Activated CD4-positive, alpha-beta T cell treated with anti-CD3 and anti-CD28 coated beads, Interleukin-2, amount 10 ng/mL, durations not matched to agents 7 days and 5 days (primary cell): ENCODE measurements at places on chromosomes 4 and X. TPM values are rescaled to one million over a fixed set of nuclear protein-coding genes. Genes with fewer than 3 reads are reported as not detected.

DNA sequence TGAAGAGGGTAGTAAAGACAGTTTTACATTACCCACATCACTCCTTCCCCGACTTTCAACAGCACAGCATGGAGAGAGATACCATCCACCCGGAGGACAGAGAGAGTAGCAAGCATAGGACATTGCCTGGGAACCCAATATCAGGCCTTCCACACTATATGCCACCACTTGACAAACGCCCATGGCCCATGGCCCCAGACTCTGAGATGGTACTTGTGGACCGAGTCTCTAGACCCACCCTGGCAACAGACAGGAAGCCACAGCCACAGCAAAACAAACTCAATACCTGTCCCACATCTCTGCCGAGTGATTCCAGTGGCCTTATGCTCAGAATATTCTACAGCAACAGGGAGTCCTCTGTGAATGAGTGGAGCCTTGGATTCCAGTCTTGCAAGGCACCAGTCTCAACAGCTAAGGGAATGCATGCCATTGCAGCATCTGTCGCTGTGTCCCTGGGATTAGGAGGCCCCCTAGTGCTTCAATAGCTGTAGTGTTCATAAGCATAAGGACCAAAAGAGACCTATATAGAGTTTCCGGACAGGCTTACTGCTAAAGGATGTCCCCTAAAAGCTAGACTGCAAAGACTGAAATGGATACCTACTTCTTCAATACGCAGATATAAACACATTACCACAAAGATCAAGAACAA is 14.7 kb upstream of the CT55 start:
- H3K27ac ChIP-seq = no peak overlapping the region
- peaks cover 26% of the 10 kb centered on the region for H3K27me3 ChIP-seq
- H3K36me3 ChIP-seq = no peaks in the 10 kb centered on the region
- H3K4me3 ChIP-seq = no peak overlapping the region

DNA sequence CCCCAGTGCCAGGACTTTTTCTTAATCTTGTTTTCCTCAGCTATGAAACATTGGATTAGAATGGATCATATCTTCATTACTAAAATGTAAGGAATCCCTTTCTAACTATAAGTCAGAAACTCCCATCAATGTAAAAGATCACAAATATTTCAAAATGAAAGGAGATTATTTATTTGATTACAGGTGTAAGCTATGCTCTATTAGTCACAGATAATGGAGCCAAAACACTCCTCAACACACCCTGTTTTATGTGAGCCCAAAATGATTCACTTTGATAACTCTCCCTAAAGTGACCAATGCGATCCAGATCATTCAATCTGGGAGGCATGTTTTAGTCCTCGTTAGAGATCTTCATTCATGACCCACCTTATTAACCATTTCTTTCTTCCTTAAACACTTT is 566.7 kb upstream of the TENM3 start:
- H3K27me3 ChIP-seq = no peaks in the 10 kb centered on the region
- H3K36me3 ChIP-seq = no peaks in the 10 kb centered on the region
- no peak overlapping the region for H3K4me3 ChIP-seq
- no peaks in the 10 kb centered on the region for H3K4me1 ChIP-seq
- DNase-seq = no peak

- H3K27me3 ChIP-seq = peaks cover 37% of the 10 kb centered on the region
- no peaks in the 10 kb centered on the region for H3K4me1 ChIP-seq
- H3K4me3 ChIP-seq = no peak overlapping the region
These were observed 637 bp downstream of the AR start for GRCh38 chrX:67544281-67545035.

DNA sequence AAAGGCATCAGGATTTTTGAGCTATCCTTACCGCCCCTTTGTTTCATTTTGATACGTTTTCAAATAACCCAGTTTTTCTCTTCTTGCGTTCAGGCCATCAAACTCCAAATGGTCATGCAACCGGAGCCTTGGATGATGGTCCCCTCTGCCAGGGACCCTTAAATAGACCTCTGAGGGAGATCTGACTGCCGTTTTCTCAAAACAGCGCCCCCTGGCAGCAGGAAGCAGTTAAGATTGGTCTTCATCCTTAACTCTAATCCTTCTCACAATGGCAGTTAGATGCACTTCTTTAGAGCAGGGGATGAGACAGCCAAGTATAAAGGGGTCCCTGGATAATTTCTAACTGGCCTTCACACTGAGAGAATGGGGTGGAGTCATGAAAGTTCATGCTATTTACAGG is 525.0 kb upstream of the SPANXN1 start:
- no peak overlapping the region for H3K27ac ChIP-seq
- H3K36me3 ChIP-seq = no peaks in the 10 kb centered on the region
- H3K4me3 ChIP-seq = no peak overlapping the region
- no peaks in the 10 kb centered on the region for H3K4me1 ChIP-seq
- DNase-seq = no peak
- no peaks in the 10 kb centered on the region for H3K27me3 ChIP-seq

DNA sequence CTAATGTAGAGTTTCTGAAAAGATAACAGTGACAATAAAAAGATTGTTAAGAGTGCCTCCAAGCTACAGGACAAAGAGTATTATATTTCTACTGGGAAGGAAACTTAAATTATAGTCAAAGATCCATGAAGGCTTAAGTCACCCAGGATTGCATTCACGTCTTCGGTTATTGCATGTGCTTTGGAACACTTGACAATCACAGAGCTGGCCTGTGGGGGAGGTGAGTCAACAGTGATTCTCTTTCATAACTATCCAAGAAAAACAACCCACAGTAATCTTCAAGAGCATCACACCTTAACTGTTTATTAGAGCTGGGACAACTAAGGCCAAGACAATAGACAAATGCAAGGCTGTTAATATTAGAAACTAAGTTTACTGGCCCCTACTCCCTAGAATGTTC is 40.3 kb downstream of the PDGFC start:
- no peaks in the 10 kb centered on the region for H3K36me3 ChIP-seq
- no peak overlapping the region for H3K27ac ChIP-seq
- H3K4me1 ChIP-seq = no peaks in the 10 kb centered on the region

DNA sequence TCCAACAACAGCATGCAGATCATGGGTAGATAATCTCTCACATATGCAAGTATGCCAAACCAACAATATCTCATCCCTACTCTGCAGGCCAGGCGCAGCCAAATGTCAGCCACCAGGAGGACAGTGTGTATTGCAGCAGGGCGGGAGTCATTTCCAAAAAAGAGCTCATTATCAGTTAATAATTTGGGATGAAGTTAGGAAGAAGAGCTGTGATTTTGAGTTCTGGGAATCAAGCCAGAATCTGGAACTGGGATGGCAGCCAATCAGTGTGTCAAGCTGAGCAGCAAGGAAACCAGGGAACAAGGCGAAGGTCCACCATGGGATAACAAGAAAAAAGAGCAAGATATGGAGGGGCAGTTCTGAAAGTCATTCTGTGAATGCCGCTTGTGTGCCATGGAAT is 88.2 kb upstream of the CAMK2D start:
- H3K4me3 ChIP-seq = no peak overlapping the region
- no peak overlapping the region for H3K27ac ChIP-seq
- no peak for DNase-seq
- no peaks in the 10 kb centered on the region for H3K36me3 ChIP-seq

DNA sequence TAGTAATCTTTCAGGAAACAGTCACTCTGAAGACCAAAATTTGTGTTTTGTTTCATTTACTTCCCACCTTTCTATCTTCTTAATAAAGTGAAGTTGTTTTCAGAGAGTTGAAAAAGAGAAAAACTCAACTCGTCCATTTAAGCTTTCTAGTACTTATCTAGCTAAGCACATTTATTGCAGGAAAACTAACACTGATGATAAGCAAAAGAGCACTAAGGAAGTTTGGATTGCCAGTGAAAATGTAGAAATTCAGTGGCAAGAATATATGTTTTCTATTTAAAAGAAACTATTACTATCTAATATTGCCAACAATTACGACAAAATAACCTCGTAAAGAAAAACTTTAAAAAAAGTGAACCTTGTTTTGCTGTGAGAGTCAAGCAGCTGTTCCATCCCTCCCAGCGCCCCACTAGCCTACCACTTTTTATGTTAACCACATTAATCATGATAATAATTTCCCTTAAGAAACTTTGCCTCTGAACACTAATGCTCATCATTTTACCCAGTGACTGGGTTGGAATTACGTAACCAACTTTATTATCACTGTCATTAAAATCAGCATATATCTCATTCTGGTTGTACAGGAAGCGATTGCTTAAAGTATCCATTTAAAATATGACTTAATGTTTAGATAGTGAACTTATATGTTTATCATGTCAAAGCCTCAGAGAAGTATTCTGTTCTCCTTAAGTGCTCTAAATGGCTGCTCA is 24.8 kb downstream of the SPRY1 start:
- DNase-seq = no peak
- peak overlapping the region; percentile 63 for H3K4me3 ChIP-seq
- H3K27me3 ChIP-seq = no peaks in the 10 kb centered on the region
- peaks cover 75% of the 10 kb centered on the region for H3K4me1 ChIP-seq

Gene SLC6A14
- not detected for total RNA-seq

GRCh38 chrX:11944501-11944900 is 186.5 kb downstream of the MSL3 start:
- no peak overlapping the region for H3K4me3 ChIP-seq
- H3K4me1 ChIP-seq = no peaks in the 10 kb centered on the region
- no peaks in the 10 kb centered on the region for H3K27me3 ChIP-seq
- H3K27ac ChIP-seq = no peak overlapping the region
- no peak for DNase-seq
- no peaks in the 10 kb centered on the region for H3K36me3 ChIP-seq

GRCh38 chrX:8033175-8033574 is 106.0 kb upstream of the PNPLA4 start:
- no peak overlapping the region for H3K27ac ChIP-seq
- no peak for DNase-seq
- H3K27me3 ChIP-seq = no peaks in the 10 kb centered on the region
- peaks cover 7% of the 10 kb centered on the region for H3K4me1 ChIP-seq
- H3K36me3 ChIP-seq = no peaks in the 10 kb centered on the region

GRCh38 chr4:113976741-113977525 is 2.5 kb downstream of the ARSJ start:
- peaks cover 42% of the 10 kb centered on the region for H3K27me3 ChIP-seq
- no peak overlapping the region for H3K27ac ChIP-seq
- H3K4me1 ChIP-seq = peaks cover 18% of the 10 kb centered on the region

Gene UGT2A1
- total RNA-seq = not detected

Gene XAGE1A
- total RNA-seq = not detected

Gene SPANXN4
- not detected for total RNA-seq

Gene GABRE
- total RNA-seq = not detected

Gene PAGE1
- not detected for total RNA-seq

GRCh38 chr4:54547299-54548097 is 110.3 kb upstream of the KIT start:
- DNase-seq = no peak
- no peaks in the 10 kb centered on the region for H3K27me3 ChIP-seq
- H3K27ac ChIP-seq = no peak overlapping the region
- no peaks in the 10 kb centered on the region for H3K36me3 ChIP-seq
- H3K4me3 ChIP-seq = no peak overlapping the region
- no peaks in the 10 kb centered on the region for H3K4me1 ChIP-seq

DNA sequence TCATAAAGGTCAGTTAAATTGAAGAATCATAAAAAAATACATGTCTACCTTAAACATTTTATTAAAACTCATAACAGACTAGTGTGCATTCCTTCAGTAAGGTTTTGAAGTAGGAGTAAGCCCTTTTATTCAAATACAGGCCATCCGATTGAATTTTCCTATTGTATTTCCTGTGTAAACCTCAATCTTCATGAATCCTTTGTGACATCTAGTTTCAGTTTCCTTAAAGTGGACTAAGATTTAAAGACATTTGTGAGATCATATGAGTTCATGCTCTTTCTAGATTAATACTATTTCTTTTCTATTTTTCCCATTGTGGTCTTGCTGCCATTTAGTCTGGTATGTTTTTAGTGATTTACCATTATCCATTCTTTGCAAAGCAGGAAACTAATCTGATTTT is 644.7 kb upstream of the BOD1L1 start:
- no peaks in the 10 kb centered on the region for H3K27me3 ChIP-seq
- H3K27ac ChIP-seq = no peak overlapping the region
- no peak for DNase-seq
- H3K36me3 ChIP-seq = no peaks in the 10 kb centered on the region

Gene UGT2B11
- not detected for total RNA-seq

Gene REELD1
- 0.20 TPM for total RNA-seq

Gene RHOH
- total RNA-seq = 134 TPM

DNA sequence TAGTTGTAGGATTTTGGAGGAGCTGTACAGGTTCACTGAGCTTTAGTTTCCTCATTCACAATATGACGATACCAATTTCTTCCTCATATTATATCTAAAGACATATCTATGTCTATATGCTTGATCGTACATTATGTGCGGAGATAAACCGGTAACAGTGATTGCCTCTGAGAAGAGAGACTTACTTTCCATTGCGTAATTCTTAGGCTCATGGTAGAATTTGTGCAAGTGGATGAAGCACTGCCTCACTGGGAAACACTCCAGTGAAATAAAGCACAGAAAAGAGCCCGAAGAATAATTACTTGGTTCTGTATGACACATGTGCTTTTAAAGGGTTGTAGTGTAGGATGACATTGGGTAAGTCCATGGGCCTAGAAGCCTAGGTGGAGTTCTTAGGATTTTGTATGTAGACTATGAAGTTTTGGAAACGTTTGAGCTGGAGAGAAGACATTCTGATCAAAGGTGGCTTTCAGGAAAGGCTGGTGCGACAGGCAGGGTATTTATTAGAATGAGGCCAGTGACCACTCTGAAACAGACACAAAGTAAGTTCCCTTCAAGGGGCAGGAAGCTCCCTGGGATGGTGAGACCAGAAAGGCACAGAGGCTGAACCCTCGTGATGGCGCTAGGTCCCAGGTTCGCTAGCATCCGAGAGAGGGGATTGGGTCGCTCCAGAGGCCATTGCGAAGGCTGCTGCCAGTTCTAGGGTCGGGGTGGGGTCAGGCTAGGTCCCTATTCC is 649 bp upstream of the VBP1 start:
- H3K27ac ChIP-seq = peak overlapping the region; percentile 94
- DNase-seq = no peak
- H3K36me3 ChIP-seq = peaks cover 2% of the 10 kb centered on the region

- H3K27ac ChIP-seq = no peak overlapping the region
- H3K36me3 ChIP-seq = no peaks in the 10 kb centered on the region
- H3K4me3 ChIP-seq = no peak overlapping the region
- H3K27me3 ChIP-seq = no peaks in the 10 kb centered on the region
These were observed 1405.0 kb upstream of the IGFBP7 start for GRCh38 chr4:58515226-58515625.

- no peak overlapping the region for H3K27ac ChIP-seq
- no peak overlapping the region for H3K4me3 ChIP-seq
- no peak for DNase-seq
- peaks cover 10% of the 10 kb centered on the region for H3K36me3 ChIP-seq
These were observed 24.4 kb downstream of the TRIM2 start for GRCh38 chr4:153228512-153229140.
